ENCODE measurements at places on chromosomes 2 and 18.

DNA sequence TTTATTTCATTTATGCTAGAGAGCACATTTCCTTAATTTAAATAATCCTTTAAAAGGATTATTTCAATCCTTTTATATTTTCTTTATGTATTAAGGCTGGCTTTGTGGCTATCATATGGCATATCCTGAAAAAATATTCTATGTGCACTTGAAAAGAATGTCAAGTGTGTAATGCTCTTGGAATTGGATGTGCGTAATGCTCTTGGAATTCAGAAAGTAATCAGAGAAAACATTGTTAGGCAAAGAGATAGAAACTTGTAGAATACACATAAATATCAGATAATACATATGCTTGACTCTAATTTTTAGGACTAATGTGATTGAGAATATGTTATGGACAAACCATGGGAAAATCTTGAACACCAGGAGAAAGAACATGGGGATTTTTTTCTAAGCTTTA lies 197.5 kb upstream of the COL3A1 start:
- DNase-seq = no peak

DNA sequence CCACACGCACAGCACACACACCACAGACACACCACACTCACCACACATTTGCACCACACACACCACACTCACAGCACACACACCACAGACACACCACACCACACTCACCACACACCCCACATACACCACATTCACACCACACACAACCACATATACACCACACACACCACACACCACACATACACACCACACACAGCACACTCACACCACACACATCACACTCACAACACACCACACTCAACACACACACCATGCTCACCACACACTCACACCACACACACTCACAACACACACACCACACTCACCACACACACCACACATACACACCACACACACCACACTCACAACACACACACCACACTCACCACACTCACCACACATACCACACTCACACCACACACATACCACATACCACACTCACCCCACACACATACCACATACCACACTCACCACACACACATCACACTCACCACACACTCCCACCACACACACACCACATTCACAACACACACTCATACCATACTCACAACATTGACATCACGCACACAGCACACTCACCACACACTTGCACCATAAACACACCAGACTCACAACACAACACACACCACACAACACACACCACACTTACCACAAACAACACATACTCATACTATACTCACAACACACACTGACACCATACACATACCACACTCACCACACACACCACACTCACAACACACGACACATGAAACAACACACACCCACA lies 60.0 kb downstream of the SDC1 start:
- DNase-seq = no peak

DNA sequence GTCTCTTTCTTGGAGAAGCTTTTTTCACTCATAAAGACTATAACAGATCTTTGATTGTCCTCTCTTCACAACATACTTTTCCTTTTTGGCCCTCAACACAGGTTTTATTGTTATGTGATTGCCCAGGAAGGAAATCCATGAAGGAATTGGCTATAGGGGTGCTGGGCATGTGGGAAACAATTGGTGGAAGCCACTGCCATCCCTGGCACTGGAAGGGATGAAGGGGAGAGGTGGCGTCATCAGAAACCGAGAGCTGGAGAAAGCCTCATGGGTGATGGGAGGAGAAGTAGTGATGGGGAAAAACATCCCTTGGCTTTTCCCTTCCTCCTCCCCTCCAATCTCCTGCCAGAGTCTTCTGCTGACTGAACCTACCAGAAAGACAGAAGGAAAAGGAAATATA lies 106.2 kb downstream of the SPOPL start:
- no peak for DNase-seq

DNA sequence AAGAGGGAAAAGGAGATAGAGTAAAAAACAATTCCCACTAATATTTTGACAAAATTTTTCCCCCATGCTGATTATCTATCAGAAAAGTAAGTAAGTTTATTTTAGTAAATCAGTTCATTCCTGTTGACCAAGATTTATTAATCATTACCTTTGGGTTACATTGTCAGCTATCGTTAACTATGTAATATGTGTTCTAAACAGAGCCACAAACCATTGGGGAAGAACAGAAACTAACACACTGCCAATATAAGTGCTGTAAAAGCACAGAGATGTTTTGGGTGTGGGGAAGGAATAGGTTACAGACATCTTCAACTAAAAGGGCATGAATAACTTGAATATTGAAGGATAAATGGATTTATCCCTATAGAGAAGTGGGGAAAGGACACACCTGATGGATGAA lies 42.5 kb upstream of the ACADL start:
- DNase-seq = no peak

DNA sequence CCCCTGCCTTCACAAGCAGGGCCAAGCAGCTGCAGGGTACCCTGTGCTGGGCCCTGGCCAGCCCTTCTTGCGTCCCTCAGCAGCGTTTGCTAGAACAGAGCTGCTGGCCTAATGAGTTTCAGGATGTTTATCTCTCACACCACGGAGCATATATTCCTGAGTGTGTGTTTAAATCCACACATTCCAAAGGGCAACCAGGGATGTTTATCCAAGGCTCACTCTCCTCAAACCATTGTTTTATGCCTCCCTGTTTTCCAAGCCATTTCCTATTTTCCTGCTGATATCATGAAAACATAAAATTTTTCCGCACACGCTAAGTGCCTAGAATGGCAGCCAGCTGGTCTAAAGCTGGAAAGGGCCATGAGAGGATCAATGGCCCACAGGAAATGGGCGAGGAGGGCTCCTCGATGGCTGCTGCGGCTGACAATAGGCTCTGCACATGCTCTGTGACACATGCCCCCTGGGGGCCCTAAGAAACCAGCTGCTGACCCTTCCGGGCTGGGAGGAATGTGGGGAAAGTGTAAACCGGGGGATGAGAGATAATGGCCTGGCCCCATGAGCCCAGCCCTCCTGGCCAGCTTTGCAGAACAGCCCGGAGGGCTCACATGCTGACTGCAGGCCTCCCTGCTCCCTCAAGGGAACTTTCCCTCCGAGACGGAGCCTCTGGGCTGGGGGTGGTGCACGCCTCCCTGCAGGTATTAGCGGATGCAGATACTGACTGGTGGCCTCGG lies 194.0 kb downstream of the NDUFA10 start:
- peak; percentile 14 for DNase-seq

DNA sequence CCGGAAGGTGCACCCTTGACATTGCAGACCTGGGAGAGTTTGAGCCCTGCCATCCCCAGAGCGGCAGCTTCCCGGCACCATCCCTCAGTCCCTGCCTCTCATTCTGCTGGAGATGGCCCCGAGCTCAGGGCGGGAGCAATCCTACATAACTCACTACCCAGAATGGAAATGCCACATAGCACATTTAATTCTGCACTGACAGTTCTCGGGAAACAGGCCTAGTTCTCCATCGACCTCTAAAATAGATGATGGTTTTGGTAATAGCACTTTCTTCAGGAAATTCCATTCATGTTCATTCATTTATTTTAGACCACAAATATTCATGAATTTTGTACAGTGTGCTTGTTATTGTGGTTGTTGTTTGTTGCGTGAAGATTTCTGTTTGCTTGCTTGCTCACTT lies 92.9 kb upstream of the SLC14A2 start:
- DNase-seq = no peak

- no peak for DNase-seq
Observed at GRCh38 chr2:174183076-174183475, 65.3 kb downstream of the OLA1 start.

- DNase-seq = no peak
Observed at GRCh38 chr18:7764405-7764804, 197.3 kb downstream of the PTPRM start.

DNA sequence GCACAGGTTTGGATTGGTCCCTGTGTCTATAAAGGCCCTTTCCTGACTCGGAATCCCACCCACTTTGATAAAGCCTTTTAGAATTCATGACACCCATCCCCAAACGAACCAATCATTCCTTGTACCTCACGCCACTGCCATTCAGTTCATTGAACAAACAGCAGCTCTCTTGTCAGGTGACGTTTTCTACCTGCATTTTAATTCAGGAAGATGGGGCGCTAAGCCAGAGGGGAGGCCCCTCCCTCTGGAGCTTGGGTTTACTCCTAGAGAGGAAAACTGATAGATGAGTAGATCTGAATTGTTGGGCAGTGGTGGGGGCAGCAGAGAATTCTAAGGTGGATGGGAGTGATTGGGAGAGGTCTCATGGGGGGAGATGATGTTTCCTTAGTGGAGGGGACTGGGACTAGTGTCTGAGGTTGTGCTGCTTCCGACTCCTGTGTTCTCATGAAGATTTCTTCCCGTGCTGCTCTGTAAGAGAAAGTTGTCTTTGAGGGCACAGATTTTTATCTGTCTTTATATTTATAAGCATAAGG lies 9.6 kb downstream of the RRM2 start:
- no peak for DNase-seq

DNA sequence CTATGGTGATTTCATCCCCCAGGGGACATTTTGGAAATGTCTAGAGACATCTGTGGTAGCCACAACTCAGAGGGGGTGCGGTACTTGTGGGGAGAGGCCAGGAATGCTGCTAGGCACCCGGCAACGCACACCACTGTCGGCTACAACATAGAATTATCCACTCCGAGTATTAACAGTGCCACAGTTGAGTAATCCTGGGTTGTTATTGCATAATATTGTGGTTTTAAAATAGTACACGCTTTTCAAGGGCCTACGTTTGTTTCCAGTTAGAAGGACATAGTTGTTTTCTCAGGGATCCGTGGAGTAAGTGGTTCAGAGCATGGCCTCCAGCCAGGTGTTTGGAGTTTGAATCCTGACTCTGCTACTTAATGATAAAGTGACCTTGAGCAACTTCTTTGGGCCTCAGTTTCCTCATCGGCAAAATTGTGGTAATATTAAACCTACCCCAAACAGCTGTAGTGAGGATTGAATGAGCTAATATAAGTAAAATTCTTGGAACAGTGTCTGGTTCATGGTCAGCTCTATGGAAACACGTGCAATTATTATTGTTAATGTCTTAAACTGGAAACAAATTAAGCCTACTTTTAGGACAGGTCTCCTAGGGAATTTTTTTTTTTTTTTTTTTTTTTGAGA lies 24.5 kb downstream of the CYP27A1 start:
- DNase-seq = no peak

DNA sequence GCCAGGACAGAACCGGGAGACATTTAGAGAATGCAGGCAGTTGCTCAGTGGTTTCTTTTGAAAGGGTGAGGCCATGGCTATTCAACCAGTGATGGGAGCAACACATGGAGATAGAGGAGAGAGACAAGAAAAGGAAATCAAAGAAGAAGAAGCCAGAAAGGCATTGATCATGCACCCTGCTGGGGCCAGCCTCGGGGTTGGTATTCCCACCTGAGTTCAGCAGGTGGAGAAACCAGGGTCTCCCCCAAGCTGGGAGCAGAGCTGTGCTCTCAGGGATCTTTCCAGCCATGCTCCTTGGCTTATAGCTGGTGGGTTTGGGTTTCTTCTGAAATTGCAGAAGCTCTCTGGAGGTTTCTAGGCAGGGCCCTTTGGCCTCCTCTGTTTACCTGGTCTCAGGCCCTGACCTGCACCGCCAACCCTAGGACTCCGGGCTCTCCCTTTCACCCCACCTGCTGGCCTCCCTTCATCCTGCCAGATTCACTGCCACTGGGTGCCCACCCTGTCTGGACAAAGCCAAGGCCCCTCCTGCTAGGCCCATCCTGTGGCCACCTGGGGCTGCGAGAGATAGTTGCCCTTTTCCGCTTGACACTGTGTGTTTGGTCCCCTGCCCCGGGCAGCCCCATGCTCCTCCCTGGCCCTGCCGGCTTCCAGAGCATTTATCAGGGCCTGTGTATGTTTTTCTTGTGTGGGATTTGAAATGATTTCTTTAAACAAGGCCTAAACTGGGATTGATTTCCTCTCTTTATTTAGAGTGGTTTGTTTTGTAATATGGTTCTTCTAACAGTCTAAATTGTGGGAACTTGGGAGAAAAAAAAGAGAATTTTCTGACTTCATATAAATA lies 126.7 kb downstream of the DDX1 start:
- no peak for DNase-seq

- no peak for DNase-seq
Observed at GRCh38 chr2:5914811-5915611, 222.8 kb downstream of the SOX11 start.

DNA sequence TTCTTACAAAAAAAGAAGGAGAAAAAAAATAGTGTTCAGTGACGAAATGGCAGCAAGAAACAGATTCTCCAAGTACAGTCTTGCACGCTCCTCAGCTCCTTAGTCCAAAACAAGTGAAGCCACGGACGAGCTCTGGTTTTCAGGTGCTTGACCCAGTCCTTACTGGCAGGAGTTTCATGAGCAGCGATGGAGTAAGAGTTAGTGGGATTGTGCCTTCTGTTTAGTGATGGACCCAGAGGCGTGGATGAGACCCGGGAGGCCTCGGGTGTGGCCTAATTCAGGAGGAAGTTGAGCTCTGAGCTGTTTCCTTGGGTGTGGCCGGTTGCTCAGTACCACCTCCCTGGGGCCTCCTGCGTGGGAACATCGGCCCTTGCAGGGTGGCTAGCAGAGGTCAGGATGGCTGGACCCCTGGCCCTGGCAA lies 52.0 kb downstream of the KIF5C start:
- peak; percentile 71 for DNase-seq

DNA sequence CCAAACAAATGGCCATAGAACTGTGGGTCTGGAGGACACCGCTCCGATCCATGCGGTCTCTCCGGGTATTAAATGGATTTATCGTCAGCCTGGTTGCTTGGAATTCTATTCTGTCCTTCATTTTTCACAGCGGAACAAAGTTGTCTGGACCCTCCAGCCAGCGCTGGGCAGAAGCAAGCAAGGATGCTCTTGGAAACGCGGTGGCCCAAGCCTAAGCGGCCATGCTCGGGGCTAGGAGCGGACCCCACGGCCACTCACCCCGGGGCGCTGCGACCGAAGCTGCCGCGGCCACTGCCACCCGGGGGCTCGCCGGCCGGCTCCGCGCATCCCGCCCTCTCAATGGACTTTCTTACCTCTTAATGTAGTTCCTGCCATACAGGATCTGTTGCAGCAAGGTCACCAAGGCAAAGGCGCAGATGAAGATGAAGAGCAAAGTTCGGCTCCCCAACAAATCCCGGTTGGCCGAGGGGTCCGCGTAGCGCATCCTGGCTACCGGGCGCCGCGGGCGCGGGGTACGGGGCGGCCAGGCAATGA lies 761 bp downstream of the ST8SIA5 start:
- no peak for DNase-seq

DNA sequence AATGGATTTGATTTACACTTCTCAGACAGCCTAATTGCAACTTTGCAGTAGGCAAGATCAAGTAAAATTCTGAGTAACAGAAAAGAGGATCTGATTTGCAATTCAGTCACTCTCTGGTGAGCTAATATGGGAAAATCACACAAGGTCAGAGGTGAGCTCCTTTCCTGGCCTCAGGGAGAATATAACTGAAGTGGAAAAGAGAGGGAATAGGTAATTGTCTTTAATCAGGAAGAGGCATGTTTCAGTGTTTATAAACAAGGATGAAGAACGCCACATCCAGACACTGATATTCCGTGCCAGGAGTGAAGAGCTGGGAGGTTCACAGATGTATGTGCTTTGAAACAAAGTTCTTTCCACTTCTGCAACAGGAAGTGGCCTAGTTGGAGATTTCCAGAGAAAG lies 127.1 kb downstream of the ETAA1 start:
- DNase-seq = no peak

- no peak for DNase-seq
Observed at GRCh38 chr2:47065771-47066380, 89.2 kb downstream of the STPG4 start.

- no peak for DNase-seq
Observed at GRCh38 chr2:23658466-23658942, 268.4 kb downstream of the ATAD2B start.

GRCh38 chr18:13872932-13873331 lies 42.4 kb downstream of the MC2R start:
- no peak for DNase-seq
